ENCODE measurements at places on chromosomes 16 and 17. TPM values are rescaled to one million over a fixed set of nuclear protein-coding genes. Genes with fewer than 3 reads are reported as not detected.

- peaks cover 6% of the 10 kb centered on the region for H3K27me3 ChIP-seq
- no peak overlapping the region for H3K4me3 ChIP-seq
- H3K27ac ChIP-seq: no peak overlapping the region
- H3K4me1 ChIP-seq: peaks cover 11% of the 10 kb centered on the region
- H3K36me3 ChIP-seq: peaks cover 9% of the 10 kb centered on the region
- no peak for DNase-seq
Observed at GRCh38 chr16:25868106-25868505, 176.3 kb downstream of the HS3ST4 start.

DNA sequence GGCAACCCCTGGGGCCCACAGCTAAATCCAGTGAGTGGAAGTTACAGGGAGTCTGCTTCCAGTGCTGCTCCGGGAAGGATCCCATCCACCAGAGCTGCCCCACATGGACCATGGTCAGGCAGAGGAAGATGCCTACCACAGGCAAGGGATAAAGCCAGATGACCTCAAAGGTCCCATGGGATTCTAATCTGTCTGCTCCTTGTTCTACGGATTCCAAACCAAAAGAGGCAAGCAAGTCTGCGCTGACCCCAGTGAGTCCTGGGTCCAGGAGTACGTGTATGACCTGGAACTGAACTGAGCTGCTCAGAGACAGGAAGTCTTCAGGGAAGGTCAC, 1.4 kb downstream of the CCL4L2 start:
- H3K4me3 ChIP-seq: no peak overlapping the region
- no peak for DNase-seq
- peaks cover 62% of the 10 kb centered on the region for H3K27me3 ChIP-seq
- no peaks in the 10 kb centered on the region for H3K4me1 ChIP-seq
- H3K27ac ChIP-seq: no peak overlapping the region

DNA sequence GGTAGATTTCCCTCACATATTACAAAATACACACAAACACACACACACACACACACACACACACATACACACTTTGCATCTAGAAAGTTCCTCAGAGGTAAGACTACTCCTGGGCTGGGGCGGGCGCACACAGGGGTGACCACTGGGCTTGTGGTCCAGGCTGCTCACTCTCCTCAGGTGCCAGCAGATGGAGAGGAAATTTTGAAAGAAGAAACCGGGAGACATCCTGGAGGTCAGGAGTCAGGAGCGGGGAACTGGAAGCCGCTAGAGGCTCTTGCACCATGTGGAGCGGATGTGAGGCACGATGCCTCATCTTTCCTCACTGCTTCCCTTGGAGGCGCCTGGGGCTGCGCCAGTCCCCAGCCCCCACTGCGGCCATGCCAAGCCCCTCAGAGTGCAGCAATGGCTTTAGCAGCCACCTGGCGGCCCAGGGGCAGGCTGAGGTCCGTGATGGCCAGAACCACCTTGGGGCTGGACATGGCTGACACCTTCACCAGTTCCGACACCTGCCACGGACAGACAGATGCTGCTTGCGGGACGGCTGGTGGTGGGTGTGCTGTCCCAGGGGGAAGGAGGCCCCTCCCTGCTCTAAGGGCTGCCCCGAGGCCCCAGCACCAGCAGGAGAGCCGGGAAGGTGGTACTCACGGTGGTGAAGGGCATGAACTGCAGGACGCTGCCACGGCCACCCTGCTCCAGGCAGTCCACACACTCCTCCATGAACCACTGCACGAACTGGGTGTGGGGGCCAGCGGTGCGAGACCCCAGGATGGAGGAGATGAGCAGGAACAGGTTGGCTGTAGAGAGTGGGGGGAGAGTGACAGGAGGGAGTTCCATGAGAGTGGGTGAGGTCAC, 4.1 kb downstream of the CSF3 start:
- H3K4me1 ChIP-seq: peaks cover 8% of the 10 kb centered on the region
- H3K4me3 ChIP-seq: no peak overlapping the region
- no peaks in the 10 kb centered on the region for H3K27me3 ChIP-seq
- H3K36me3 ChIP-seq: peaks cover 14% of the 10 kb centered on the region

DNA sequence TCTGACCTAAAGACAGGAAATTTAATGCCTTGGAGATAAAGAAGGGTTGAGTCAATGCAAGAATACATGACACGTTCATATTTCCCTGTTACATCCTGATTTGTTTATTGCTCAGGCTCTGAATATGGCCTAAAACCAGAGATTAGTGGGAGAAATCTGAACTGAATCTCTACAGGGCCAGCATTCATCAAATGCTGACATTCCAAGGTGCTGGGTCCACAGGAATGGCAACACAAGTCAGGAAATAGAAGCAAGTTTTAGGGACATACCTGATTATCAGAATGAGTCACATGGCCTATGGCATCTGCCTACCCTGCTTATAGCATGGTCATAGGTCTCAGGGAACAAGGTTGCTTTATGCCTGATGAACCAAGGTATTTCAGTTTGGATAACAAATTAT, 117.4 kb upstream of the CES5A start:
- no peak for DNase-seq
- no peaks in the 10 kb centered on the region for H3K36me3 ChIP-seq
- H3K27me3 ChIP-seq: no peaks in the 10 kb centered on the region
- no peak overlapping the region for H3K27ac ChIP-seq

GRCh38 chr16:31025339-31025738, 8.0 kb upstream of the STX4 start:
- no peak overlapping the region for H3K27ac ChIP-seq
- no peaks in the 10 kb centered on the region for H3K27me3 ChIP-seq
- H3K4me1 ChIP-seq: no peaks in the 10 kb centered on the region

GRCh38 chr17:66769911-66770310, 65.0 kb upstream of the CACNG5 start:
- no peak overlapping the region for H3K4me3 ChIP-seq
- H3K4me1 ChIP-seq: no peaks in the 10 kb centered on the region
- no peaks in the 10 kb centered on the region for H3K27me3 ChIP-seq

GRCh38 chr17:81091154-81091553, 56.2 kb downstream of the BAIAP2 start:
- no peak overlapping the region for H3K27ac ChIP-seq
- no peak for DNase-seq
- peaks cover 23% of the 10 kb centered on the region for H3K4me1 ChIP-seq

- H3K36me3 ChIP-seq: no peaks in the 10 kb centered on the region
- no peak for DNase-seq
- peak overlapping the region; percentile 7 for H3K27ac ChIP-seq
- H3K4me1 ChIP-seq: peaks cover 10% of the 10 kb centered on the region
Observed at GRCh38 chr16:89842471-89843408, 14.5 kb downstream of the SPIRE2 start.

DNA sequence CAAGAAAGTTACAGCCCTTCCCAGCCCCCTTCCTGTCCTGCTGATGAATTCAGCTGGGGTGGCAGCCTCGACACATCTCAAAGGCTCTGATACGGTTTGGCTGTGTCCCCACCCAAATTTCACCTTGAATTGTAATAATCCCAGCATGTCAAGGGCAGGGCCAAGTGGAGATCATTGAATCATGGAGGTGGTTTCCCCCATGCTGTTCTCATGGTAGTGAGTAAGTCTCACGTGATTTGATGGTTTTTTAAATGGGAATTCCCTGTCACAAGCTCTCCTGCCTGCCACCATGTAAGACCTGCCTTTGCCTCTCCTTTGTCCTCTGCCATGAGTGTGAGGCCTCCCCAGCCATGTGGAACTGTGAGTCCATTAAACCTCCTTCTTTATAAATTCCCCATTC, 163.2 kb upstream of the FOXF1 start:
- H3K4me1 ChIP-seq: peaks cover 41% of the 10 kb centered on the region
- H3K27ac ChIP-seq: no peak overlapping the region
- peaks cover 58% of the 10 kb centered on the region for H3K27me3 ChIP-seq
- no peak for DNase-seq
- H3K36me3 ChIP-seq: no peaks in the 10 kb centered on the region
- no peak overlapping the region for H3K4me3 ChIP-seq

DNA sequence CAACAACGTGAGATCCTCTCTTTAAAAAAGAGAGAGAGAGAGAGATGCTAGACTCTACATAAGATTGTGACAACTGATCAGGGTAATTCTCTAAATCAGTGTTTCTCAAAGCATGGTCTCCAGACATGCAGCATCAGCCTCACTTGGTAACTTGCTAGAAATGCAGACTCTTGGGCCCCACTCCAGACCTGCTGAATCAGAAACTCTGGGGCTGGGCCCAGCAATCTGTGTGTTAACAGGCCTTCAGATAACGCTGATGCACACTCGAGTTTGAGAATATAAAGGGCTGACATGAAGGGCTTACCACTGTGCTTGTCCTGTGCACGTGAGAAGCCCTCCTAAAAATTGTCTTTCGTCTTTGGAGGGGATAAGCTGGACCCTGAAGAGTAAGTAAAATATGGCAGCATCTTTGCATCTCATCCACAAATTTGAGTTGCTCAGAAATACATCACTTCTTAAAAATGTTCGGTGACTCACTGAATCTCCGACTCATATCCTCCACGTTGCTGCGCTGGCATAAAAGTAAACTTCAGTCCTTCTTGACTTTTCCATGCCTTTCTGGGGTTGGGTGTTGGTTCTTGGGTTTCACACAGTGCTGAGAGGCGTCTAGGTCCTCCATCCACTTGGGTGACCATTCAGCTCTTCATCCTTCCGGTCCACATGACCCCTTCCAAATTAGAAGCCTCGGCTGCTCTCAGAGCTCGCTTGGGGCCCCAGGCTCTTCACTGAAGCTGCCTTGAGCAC, 26.1 kb upstream of the KDM8 start:
- peaks cover 12% of the 10 kb centered on the region for H3K27me3 ChIP-seq
- no peak overlapping the region for H3K4me3 ChIP-seq
- H3K27ac ChIP-seq: no peak overlapping the region
- peaks cover 13% of the 10 kb centered on the region for H3K4me1 ChIP-seq
- no peak for DNase-seq
- H3K36me3 ChIP-seq: no peaks in the 10 kb centered on the region

- peaks cover 5% of the 10 kb centered on the region for H3K36me3 ChIP-seq
- no peak overlapping the region for H3K4me3 ChIP-seq
- H3K27me3 ChIP-seq: no peaks in the 10 kb centered on the region
- H3K4me1 ChIP-seq: peaks cover 4% of the 10 kb centered on the region
- H3K27ac ChIP-seq: no peak overlapping the region
Observed at GRCh38 chr17:19305256-19305655, 57.3 kb downstream of the B9D1 start.

- no peak overlapping the region for H3K4me3 ChIP-seq
- H3K27ac ChIP-seq: peak overlapping the region; percentile 71
- H3K36me3 ChIP-seq: no peaks in the 10 kb centered on the region
- H3K4me1 ChIP-seq: peaks cover 25% of the 10 kb centered on the region
- H3K27me3 ChIP-seq: no peaks in the 10 kb centered on the region
Observed at GRCh38 chr17:10211666-10212065, 13.3 kb upstream of the GAS7 start.

- DNase-seq: no peak
- peaks cover 8% of the 10 kb centered on the region for H3K4me1 ChIP-seq
- H3K27me3 ChIP-seq: no peaks in the 10 kb centered on the region
- H3K36me3 ChIP-seq: no peaks in the 10 kb centered on the region
Observed at GRCh38 chr17:67542219-67543114, 165.4 kb downstream of the PITPNC1 start.

GRCh38 chr17:42023524-42024349, 3.8 kb downstream of the NKIRAS2 start:
- no peak overlapping the region for H3K4me3 ChIP-seq
- H3K27ac ChIP-seq: no peak overlapping the region
- H3K4me1 ChIP-seq: peaks cover 29% of the 10 kb centered on the region
- no peak for DNase-seq
- no peaks in the 10 kb centered on the region for H3K27me3 ChIP-seq
- peaks cover 10% of the 10 kb centered on the region for H3K36me3 ChIP-seq

- H3K27ac ChIP-seq: no peak overlapping the region
- peaks cover 14% of the 10 kb centered on the region for H3K4me1 ChIP-seq
- no peak overlapping the region for H3K4me3 ChIP-seq
- H3K27me3 ChIP-seq: no peaks in the 10 kb centered on the region
- DNase-seq: no peak
Observed at GRCh38 chr17:17035490-17035889, 6.8 kb upstream of the MPRIP start.

DNA sequence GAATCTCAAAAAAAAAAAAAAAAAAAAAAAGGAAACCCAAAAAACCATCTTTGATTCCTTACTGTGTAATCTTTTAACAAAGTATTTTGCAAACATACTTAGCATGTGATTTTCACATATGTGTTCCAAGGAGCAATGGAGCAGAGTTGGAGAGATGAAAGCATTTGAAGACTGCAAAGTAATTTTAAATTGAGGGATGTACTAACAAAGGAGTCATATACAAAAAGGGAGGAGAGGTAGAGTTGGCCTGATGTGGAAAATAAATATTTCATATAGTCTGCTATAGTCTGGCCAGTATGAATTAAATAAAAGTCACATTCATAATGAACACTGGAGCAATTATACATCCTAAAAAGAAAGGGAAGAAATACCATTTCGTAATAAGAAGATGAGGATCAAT, 265.8 kb upstream of the TBX2 start:
- no peak overlapping the region for H3K27ac ChIP-seq
- no peak for DNase-seq
- H3K4me1 ChIP-seq: peaks cover 71% of the 10 kb centered on the region
- H3K27me3 ChIP-seq: no peaks in the 10 kb centered on the region

DNA sequence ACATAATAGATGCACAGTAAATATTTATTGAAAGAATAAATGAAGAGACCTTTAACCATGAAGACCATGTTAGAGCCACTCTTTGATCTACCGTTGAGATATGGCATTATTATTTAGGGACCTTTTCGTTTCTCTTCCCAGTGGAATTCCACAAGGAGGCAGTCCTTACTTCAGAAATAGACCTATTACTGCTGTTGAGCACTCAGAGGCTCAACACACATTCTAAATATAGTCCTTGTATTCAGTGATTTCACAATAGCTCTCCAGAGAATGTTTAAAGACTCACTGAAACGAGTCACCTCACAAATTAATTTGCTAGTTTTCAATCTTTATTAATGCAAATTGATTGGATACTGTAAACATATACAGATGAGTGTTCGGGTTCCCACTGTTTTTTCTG, 603.8 kb downstream of the CDH8 start:
- H3K27ac ChIP-seq: no peak overlapping the region
- H3K36me3 ChIP-seq: no peaks in the 10 kb centered on the region
- no peak for DNase-seq
- H3K27me3 ChIP-seq: no peaks in the 10 kb centered on the region

GRCh38 chr17:17063546-17064122, 21.4 kb downstream of the MPRIP start:
- no peaks in the 10 kb centered on the region for H3K27me3 ChIP-seq
- no peak overlapping the region for H3K4me3 ChIP-seq
- peaks cover 13% of the 10 kb centered on the region for H3K4me1 ChIP-seq
- peaks cover 3% of the 10 kb centered on the region for H3K36me3 ChIP-seq
- DNase-seq: no peak

DNA sequence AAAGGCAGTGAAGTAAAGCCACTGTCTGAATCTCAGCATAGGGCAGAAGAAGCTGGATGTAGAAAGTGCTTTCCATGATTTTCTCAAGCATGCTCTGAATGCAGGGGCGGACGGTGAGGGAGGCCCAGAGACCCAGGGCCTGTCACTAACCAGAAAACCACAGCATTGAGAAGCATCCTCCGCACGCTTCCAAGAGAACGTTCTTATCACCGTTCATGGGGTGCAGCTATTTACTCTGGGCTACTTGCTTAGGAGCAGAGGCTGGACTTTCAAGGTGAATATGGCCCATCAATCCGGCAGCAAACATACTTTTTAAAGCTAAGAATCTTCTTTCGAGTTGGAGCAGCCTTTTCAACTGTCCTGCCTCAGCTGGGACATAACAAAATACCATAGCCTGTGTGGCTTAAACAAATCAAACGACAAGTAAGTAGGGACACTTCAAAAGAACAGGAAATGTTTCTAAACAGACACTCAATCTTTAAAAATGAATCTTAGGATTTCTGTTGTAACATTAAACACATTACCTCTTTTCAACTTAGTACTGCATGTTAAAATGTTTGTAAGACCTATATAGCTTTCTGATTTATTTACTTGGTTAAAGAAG, 46.5 kb upstream of the CDRT4 start:
- H3K36me3 ChIP-seq: peaks cover 43% of the 10 kb centered on the region
- H3K27me3 ChIP-seq: no peaks in the 10 kb centered on the region
- peak overlapping the region; percentile 37 for H3K27ac ChIP-seq
- no peak for DNase-seq
- no peak overlapping the region for H3K4me3 ChIP-seq

The MLX gene
- 27.8 TPM for total RNA-seq

The FOXN1 gene
- total RNA-seq: 0.34 TPM

The KRT12 gene
- not detected for total RNA-seq

All from mesothelial cell of epicardium (in vitro differentiated cells).